ENCODE measurements at places on chromosomes 6 and 20.

GRCh38 chr20:48657426-48658197 lies 170.2 kb downstream of the PREX1 start:
- DNase-seq, result peak; percentile 73

DNA sequence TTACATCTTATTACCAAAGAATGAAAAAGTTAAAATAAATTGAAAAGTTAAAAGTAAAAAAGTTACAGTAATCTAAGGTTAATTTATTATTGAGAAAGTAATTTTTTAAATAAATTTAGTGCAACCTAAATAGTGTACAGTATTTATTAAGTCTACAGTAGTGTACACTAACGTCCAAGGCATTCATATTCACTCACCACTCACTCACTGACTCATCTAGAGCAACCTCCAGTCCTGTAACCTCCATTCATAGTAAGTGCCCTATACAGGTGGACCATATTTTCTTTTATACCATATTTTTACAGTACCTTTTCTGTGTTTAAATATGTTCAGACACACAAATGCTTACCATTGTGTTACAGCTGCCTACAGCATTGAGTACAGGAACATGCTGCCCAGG lies 624.7 kb upstream of the NOX3 start:
- DNase-seq, result no peak

DNA sequence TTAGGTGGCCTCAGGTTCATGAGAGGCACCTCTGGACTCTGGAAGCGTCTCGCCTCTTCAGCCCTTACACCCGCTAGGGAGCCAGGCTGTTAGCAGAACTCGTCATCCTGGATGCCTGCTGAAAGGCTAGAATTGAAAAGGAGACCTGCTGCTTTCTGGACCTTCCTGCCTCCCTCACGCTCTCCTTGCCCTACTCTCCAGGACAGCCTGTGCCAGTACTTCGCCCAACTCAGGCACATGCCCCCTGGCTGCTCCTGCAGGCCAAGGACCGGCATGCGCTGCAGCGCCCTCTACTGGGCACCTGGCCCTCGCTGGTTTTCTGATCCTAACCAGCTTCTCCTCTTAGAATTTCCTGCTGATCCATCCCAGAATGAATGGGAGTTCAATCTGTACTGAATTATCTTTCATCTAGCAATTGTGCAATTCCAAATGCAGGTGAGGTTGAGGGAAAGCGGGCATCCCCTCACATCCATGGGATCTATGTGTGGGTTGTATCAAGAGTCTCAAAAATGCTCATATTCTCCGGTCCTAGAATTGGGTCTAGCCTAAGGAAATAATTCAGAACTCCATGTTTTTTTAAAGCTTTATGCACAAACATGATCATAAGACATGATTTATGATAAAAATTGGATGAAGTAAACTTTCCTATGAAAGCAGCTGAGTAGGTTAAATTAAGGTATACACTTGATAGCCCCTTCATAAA lies 78.0 kb downstream of the PTPN1 start:
- peak; percentile 83 for DNase-seq

GRCh38 chr20:11844691-11845090 lies 73.0 kb upstream of the BTBD3 start:
- DNase-seq, result no peak

GRCh38 chr20:58891718-58892140 lies 39.2 kb downstream of the GNAS start:
- DNase-seq, result peak; percentile 52

DNA sequence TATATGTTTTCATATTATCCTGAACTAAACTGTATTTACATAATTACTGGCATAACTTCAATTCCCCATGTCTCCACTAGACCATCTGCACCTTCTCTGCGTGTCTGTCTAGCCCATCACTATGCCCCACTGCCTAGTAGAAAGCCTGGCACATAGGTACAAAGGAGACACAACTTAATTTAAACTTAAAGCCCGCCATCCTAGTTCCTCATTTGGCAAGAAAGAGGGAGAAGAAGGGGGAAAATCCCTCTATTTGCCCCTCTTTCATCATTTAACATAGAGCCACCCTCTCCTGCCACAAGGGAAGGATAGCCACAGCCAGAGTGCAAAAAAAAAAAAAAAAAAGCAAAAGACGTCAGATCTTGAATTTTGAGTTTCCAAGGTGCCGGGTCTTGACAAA lies 1.8 kb downstream of the PKIG start:
- DNase-seq, result no peak

- DNase-seq, result no peak
Observed at GRCh38 chr6:159493898-159494585, 199.0 kb downstream of the SOD2 start.

DNA sequence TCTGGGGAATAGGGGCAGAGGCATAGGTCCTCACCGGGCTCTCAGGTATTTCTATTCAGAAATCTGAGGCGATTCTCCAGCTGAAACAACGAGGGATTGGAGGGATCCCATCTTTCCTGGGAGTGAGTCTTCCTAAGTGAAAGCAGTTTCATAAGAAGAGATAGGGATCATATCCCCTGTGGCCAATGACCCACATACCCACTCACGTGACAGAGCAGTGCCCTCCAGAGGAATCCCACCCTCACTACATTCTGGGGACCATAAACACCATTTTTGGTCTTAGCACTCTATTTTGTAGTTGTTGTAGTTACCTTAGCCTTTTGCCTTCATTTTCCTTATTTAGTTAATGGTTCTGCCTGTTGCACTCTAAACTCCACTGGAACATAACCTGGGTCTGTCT lies 121.1 kb downstream of the GPR63 start:
- no peak for DNase-seq

DNA sequence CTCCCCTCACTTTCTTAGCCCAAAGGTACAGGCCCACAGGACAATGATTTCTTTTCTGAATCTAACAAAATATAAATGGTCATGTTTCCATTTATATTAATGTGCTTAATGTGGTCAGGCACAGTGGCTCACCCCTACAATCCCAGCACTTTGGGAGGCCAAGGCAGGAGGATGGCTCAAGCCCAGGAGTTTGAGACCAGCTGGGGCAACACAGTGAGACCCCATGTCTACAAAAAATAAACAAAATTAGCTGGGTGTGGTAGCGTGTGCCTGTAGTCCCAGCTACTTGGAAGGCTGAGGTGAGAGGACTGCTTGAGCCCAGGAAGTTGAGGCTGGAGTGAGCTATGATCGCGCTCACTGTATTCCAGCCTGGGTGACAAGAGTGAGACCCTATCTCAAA lies 77.2 kb upstream of the TULP1 start:
- DNase-seq, result no peak

GRCh38 chr20:43536817-43537440 lies 21.9 kb upstream of the SGK2 start:
- DNase-seq, result no peak

DNA sequence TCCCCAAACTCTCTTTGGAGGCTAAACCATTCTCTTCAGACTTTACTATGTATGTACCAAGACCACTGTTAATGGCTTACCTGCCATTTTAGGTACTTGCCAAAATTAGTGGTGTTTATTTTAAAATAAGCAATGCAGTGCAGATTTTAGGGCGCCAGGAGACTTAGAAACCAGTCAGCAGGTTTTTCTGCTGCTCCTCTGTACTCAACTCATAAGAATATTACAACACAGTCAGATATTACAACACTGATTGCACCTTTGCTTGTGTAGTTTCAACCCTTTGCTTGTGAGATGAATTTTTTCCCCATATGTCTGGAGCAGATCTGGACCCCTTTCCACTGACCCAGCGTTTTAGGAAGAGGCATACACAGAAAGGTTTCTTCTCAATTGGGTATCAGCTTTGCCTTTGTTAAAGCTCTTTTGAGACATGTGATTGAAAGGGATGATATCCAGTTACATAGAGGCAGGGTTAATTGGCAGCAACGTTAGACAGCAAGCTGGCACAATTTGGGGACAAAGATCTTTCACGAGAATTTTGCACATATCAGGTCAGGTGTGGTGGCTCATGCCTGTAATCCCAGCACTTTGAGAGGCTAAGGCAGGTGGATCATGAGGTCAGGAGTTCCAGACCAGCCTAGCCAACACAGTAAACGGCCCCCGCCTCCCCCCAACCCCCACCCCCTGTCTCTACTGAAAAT lies 6.2 kb downstream of the TTPAL start:
- no peak for DNase-seq

- DNase-seq, result no peak
Observed at GRCh38 chr6:67009818-67010217, 1302.8 kb upstream of the EYS start.

DNA sequence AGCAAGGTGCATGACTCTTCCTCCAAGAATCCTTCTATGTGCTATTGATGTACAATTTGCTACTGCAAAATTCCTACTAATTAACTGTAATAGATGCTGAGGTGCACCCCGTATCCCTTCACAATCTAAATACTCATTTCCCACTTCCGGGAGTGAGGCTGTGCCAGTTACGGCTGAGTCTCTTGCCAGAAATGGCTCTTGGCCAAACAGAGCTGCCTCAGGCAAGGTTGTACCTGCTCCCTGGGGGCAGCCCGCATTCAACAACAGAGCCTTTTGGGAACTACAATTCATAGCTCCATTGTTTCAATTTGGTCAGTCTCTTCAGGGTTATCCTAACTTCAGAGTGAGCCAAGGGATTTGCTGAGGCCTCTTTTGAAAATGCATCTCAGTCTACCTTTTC lies 789.8 kb upstream of the MAP3K7 start:
- no peak for DNase-seq

GRCh38 chr20:57222631-57222950 lies 43.9 kb downstream of the BMP7 start:
- no peak for DNase-seq

- no peak for DNase-seq
Observed at GRCh38 chr6:33071569-33071968, 1.9 kb downstream of the HLA-DPA1 start.

DNA sequence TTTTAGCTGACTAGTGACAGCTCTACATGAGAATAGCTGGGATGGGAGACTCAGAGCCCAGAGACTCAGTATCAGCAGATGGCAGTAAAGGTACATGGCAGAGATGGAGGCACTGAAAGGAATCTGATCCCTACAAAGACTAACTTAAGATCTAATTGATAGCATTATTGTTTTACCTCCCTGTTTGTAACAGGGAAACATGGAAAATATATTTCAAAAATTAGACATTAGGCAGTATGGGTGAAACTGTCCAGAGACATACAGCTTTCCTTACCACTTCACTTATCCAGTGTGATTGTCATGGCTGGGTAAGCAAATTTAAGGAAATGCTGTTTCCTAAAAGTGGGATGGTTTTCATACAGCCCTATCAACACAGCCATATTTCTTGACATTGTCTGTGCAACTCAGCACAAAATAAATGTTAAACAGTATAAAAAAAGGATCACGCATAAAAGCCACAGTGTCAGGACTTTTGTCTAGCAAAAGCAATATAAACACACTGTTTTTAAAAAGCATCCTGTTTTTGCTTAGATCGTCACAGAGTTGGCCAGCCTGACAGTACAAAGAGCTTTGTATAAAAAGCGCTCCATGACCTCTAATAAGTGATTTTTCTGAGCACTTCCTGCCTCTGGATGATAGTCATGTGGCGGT lies 376.9 kb downstream of the PHF3 start:
- no peak for DNase-seq

- DNase-seq, result no peak
Observed at GRCh38 chr6:115544765-115545671, 515.7 kb downstream of the FRK start.

DNA sequence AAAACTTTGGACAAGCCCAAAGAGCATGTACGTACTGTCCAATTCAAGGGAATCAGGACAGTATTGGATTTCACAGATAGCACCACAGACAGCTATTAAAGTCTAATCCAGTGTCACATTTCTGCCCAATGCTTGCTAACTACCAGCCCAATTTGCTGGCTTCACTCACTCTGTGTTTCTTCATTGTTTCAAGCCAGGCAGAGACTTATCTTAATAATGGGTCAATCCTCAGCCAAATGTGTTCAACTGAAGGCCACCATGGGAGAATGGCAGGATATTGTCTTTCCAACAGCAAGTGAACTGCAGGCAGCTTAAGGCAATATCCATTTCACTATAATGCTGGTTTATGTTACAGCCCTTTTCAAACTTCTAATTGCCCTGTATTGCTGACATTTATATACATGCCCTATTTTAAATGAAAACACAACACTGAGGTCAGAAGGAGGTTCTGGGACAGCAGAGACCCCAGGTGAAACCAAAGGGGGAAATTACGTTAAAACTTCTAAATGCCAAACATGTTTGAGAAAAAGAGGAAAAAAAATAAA lies 142.1 kb upstream of the RSPO3 start:
- no peak for DNase-seq

DNA sequence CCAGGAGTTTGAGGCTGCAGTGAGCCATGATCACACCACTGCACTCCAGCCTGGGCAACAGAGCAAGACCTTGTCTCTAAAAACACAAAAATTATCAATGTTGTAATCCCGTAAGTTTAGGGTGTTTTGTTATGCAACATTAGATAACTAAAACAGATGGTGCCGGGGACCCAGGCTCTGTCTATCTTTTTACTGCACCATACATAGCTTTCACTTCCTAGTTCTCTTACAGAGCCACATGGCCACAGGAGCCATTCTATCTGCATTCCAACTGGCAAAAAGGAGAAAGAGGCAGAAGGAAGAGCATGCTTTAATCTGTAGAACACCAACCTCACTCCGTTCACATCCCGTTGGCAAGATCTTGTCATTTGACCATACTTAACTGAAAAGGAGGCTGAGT lies 5.4 kb upstream of the TCF15 start:
- DNase-seq, result no peak

DNA sequence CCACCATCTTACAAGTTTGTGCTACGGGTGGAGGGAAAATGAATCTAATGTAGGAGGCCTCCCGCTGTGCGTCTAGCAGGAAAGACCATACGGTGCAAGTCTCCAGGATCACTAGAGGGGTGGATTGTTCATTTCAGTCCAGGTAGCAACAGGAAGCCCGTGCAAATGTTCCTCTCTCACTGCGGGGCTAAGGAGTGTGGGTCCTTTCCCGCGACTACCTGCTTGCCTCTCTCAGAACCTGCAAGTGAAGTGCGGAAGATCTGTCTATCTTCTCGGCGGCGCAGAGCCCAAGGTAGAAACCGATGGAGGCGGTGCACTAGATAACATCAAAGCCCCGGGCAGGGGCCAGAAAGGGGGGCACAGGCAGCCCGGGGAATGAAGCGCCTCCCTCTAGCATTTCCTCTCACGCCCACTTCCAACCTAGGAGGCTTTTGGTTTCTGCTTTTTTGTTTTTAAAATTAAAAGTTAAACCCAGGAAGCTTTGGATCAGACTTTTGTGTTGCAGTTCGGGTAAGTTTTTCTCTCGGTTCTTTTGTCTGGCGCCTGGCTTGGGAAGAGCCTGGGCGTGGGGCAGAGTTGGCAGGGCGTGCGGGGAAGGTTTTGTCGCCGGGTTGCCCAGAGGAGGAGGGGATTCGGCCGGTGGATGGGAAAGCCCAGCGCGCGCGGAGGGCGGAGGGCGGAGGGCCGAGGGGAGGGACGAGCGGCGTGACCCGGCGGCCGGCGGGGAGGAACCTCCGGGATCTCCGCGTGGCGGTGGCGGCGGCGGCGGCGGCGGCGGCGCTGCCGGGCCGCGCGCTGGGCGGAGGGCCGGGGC lies 3.5 kb upstream of the HIVEP1 start:
- peak; percentile 87 for DNase-seq

DNA sequence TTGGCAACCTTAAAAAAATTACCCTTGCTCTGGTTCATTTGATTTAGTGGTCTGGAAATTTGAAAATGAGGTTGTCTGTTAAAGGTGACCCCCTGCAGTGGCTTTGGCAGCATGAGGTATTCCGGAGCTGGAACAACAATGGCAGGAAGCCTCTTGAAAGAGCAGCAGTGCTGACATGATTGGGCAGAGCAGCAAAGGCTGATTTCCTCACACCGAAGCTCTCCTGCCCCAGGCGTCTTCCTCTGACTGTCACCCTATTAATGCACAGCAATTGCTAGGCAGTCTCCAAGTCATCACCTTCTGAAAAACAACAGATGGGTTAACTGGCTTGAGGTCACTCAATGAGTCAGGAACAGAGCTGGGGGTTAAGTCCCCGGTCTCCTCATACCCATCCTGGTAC lies 241.8 kb upstream of the MMS22L start:
- DNase-seq, result no peak

GRCh38 chr6:112764377-112764776 lies 417.2 kb downstream of the RFPL4B start:
- no peak for DNase-seq
